ENCODE measurements at places on chromosomes 1 and 21.

DNA sequence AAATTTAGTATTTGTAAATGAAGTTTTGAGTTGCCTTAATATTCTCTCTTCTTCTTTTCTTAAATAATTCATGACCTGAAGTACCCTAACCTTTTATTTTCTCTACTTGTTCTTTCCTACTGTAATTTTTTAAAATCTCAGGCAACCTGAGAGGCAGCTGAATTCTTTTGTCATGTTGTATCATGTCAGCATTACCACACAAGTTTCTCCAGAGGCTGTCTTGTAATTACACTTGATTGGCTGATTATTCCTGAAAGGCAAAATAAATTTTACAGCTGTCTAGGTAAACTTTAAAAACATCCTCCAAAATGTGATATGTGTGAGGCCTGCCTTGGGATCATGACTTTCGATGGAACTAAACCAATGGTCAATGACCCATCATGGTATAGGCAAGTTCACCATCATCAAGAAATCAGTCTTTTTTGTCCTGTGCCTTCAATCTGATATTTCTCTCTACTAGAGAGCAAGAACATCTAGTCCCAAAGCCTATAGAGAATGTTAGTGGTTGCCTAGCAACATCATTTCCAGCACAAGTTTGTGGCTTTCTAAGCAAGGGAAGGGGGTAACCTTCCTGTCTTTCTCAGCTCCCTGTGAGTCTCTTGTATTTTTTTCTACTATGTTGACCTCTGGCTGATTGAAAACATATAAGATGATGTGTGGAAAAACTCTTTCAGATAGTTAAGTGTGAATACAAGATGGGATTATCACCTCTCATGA is 115.5 kb downstream of the GABPA start:
- DNase-seq, result no peak

DNA sequence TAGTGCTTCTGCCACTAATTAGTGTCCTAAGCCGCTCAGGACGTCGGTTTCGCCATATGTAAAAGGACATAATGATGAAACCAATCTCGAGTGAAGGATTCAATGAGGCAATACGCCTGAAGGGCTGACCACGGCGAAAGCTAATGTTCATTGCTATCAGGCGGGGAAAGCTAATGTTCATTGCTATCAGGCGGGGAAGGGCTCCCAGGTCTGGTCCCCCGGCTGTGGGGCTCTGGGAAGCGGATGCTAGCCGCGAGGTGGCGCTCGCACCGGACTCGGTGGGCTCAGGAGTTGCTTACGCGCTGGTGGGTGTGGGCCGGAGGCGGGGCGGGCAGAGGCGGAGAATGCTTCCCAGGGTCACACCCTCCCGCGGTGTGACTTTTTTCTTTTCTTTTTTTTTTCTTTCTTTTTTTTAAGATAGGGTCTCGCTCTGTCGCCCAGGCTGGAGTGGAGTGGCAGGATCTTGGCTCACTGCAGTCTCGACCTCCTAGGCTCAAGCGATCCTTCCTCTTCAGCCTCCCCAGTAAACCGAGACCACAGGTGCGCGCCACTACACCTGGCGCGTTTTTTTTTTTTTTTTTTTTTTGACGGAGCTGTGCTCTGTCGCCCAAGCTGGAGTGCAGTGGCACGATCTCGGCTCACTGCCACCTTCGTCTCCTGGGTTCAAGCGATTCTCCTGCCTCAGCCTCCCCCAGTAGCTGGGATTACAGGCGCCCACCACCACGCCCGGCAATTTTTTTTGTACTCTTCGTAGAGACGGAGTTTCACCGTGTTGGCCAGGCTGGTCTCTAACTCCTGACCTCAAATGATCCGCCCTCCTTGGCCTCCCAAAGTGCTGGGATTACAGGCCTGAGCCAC is 1.1 kb upstream of the PEAR1 start:
- peak; percentile 86 for DNase-seq

DNA sequence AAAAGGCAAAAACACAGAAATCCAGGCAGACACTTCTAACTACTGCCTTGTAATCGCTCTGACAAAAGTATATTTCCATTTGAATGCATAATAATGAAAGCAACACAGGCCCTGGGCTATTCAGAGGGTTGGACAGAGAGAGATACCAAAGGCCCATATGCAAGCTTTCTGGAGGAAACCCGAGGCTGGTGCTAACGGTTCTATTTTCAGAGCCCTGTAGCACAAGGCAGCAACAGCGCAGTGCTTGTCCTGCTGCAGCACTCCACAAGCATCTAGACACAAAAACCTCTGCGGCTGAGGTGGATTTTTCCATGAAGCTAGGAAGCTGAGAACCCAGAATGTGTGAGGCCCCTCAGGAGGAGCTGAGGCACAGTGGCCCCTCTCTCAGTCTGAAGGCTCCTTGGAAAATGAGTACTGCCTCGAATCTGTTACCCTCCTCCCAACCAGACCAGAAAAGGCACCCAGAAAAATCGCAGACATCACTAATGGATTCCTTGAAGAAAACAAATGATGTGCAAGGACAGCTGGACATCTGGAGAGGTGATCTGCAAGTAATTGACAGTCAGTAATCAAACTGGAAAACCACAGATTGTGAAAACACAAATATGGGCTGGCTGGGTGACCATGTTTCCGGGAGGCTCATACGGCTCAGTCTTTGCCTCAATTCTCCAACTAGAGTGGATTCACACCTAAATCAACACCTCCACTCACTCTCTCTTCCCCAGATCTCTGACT is 54.0 kb downstream of the COLGALT2 start:
- no peak for DNase-seq

DNA sequence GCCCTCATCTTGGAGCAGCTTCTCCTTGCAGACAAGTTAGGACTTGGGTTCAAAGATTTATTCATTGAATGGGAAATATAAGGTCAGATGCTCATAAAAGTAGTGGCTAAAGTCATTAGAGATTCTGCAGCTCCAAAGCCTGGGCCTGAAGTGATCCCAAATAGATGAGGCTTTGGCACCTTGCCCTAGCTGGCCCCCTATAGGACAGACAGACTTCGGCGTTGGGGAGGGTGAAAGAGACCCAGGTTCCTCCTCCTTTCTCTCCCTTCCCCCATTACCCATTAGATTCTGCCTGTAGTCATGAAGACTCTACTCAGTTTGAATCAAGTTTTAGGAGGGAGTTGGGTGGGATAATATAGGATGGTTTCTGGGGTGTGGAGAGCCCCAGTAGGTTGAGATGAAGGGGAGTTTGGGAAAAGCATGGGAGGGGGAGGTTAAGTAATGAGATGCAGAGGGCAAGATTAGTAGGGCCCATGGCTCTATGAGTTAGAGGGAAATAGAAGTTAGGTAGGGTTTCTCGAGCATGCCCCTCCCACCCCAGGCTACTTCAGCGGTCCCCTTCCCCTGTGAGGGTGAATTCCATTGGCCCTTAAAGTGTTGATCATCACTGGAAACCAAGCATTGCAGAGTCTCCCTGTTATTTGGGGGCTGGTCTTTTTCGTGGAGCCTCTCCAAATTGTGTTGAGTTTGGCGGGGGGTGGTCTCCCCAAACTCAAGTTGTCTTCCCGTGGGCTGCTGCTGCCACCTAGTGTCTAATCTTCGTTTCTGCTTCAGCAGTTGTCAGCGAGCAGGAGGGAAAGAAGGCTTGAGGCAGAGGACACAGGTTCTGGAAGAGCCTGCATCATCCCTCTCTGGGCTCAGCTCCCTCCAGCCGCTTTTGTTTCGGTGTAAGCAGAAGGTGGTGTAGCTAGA is 2.1 kb upstream of the AHDC1 start:
- DNase-seq, result peak; percentile 7

- DNase-seq, result no peak
Measured at GRCh38 chr1:67941746-67942145, 108.5 kb upstream of the GNG12 start.

- no peak for DNase-seq
Measured at GRCh38 chr1:196344453-196344852, 263.8 kb downstream of the KCNT2 start.

DNA sequence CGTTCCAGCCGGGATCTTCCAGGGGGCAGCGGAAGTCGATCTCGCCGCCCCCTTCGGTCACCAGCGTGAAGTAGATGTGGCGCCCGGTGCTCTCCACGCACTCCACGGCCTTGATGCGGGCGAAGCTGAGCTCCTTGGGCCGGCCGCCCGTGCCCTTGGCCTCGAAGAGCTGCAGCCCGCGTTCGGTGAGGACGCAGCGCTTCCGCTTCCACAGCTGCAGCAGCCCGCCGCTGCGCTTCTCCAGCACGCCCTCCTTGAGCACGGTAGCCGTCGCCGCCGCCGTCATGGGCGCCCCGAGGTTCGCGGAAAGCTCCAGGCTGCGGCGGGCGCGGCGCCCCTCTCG is 516 bp downstream of the PHLDA3 start:
- no peak for DNase-seq

- DNase-seq, result no peak
Measured at GRCh38 chr1:227788271-227789083, 27.0 kb upstream of the PRSS38 start.

DNA sequence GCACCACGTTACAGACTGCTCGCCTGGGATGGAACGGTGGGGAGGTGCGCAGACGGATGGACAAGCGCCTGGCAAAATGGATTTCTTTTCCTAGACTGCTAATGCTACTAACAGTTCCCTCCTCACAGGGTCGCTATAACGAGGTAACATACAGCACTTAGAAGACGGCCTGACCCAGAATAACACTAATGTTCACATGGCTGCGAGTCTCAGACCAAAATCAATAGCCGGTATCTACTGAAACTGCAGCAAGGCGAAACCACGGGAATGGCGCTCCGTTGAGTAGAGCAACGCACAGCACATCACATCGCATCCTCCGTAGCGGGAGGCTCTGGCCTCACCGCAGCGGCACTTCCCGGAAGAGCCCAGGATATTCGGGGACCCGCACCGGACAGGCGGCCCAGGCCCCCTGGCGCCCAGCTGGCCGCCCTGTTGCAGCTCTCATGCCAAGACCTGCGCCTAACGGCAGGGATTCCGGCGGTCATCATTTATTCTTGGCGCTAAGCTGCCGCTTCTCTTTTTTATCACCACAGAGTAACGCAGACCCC is 46.6 kb downstream of the VPS26C start:
- DNase-seq, result peak; percentile 21

DNA sequence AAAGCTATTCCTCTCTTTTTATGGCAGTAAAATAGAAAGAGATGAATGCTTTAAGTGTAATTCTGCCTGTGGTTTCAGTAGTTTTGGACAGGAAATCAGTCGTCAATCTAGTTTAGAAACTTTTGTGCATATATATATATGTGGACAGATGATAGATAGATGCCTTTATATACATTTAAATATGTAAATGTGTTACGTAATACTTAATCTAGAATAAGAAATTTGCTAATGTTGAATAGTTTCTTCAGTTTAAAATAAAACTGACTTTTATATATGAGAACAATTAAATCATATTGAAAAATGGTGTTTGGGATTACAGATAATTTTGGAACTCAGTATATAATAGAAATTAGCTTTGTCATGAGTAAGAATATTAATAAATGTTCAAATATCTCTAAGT is 1165.7 kb upstream of the NCAM2 start:
- DNase-seq, result no peak

DNA sequence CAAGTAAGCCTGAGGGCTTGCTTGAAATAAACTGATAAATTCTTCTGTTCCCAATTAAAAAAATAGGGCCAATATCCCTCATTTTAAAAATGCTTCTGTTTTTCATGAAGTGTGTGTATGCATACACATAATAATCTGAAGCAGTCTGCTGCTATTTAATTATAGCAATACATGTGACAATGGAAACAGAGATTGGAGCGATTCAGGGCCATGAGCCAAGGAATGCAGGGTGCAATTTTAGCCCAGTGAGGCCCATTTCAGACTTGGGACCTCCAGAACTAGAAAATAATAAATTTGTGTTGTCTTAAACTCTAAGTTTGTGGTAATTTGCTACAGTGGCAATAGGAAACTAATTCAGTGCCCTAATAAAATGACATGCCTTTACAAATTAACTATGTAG is 264.9 kb downstream of the LTN1 start:
- DNase-seq, result no peak

DNA sequence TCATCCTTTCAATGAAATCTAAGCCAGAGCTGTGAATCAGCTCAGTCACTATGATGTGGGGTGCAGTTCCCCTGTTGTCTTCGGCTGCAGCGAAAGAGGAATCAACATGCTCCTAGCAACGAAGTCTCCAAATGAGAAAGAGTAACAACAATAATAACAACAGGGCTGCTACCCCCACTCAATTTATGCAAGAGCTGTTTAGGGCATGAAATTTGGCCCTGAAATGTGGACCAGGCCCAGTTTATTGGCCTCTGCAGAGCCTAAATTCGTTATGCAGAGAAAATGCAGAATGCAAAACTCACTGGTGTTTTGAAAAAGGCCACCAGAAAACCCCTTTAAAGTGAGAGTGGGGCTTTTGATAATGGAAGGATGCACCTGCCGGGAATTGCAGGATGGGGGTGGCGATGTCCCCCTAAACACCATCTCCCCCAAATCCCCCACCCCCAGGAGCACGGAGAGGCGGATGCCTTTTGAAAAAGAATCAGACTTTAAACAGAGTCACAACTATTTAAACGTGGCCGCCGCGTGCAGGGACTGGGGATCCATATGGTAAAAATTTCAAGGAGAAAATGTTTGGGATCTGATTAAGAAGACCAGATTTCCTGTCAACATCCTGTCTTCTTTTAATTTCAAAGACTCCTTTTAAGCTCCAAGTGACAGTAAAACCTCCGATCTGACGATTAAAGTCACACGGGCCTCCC is 1.9 kb downstream of the RUNX3 start:
- DNase-seq, result no peak

DNA sequence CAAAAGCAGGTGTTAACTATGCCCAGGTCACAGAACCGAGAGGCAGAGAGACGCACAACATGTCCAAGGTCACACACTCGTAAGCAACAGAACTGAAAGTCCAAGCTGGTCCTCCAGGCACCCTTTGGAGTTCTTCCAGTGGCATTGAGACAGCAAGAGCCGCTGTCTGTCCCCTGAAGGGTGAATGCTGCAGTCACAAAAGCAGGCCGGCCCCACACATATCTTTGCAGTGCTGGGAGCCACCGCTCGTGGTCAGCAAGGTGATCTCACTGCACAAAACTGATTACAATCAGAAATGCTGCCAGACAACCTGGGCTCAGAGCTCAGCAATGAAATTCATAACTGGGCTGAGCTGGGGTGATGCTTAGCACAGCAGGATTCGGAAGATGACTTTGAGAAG is 47.4 kb upstream of the RAB4A start:
- no peak for DNase-seq

DNA sequence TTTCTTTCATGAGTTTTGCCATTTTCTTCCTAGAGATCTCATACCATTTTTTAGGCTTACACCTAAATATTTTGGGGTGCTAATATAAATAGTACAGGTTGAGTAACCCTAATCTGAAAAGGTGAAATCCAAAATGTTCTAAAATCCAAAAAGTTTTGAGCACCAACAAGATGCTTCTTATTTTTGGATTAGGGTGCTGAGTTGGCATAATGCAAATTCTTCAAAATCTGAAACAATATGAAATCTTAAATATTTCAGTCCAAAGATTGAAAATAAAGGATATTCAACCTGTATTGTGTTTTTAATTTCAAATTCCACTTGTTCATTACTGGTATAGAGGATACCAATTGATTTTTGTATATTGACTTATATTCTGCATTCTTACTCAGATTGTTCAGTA is 51.1 kb upstream of the KCNK2 start:
- DNase-seq, result no peak

All from NCI-H526 treated with DMSO at 0.1 percent for 48 hours (cell line).